Choroid plexus epithelial cell (primary cell): ENCODE measurements at places on chromosomes 11 and 22.

DNA sequence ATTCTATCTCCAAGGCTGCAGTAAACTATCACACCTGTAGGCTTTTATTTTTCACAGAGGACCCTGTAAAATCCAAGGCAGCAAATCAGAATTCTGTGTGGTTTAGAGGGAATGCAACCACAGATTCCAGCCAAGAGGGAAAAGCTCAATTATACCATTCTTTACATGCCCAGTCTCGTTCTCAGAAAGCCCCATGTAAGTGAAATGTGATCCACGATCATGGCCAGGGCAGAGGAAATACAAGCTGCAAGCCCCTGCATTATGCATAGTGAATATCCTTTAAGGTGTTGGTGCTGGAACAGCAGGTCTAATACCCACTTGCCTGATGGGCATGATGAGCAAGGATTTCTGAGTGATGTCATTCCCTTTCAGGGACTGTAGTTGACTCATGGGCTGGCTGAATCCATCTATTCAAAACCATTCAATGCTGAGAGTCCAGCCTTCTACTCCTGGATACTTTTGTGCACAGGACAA, 198.7 kb upstream of the MTMR2 start:
- peak; percentile 53 for DNase-seq

- no peak for DNase-seq
Measured at GRCh38 chr22:37794376-37794775, 13.4 kb upstream of the GCAT start.

- no peak for DNase-seq
Measured at GRCh38 chr22:37068859-37069258, 17.3 kb downstream of the KCTD17 start.

- DNase-seq, result peak; percentile 76
Measured at GRCh38 chr22:47175151-47176025, 412.9 kb downstream of the TBC1D22A start.

GRCh38 chr11:134393638-134394037, 18.4 kb downstream of the B3GAT1 start:
- no peak for DNase-seq

DNA sequence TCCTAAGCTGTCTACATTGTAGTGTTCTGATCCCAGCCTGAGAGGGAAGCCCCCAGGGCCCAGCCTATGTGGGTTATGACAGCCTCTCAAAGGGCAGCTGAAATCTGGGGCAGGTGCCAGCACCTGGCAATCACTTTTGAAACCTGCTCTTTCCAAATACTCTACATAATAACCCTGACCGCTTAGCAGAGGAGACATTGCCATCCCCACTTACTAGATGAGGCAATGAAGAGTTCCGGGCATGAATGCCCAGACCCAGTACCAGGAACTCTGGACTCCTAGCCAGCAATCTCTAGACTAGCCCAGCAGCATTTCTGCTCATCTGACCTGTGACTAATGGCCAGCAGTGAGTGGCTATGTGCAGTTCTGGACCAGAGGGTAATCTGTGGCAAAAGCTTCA, 412.4 kb upstream of the CADM1 start:
- no peak for DNase-seq

GRCh38 chr11:72817966-72818365, 3.8 kb downstream of the ATG16L2 start:
- no peak for DNase-seq

DNA sequence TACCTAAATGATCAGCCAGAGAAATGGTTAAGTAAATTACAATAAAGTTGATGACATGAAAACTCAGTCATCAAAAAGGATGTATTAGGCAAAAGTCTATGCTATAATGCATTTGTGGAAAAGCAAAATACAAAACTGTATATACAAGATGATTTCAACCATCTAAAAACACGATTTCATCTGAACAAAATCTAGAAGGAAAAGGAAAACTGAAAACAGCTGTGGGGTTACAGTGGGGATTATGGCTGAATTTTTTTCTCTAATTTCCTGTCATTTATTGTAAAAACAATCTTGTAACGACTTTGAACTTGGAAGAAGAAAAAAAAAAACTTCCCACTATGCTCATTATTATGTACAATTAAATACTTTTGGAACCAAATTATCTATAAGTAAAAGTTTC, 30.3 kb downstream of the CHEK2 start:
- DNase-seq, result no peak

DNA sequence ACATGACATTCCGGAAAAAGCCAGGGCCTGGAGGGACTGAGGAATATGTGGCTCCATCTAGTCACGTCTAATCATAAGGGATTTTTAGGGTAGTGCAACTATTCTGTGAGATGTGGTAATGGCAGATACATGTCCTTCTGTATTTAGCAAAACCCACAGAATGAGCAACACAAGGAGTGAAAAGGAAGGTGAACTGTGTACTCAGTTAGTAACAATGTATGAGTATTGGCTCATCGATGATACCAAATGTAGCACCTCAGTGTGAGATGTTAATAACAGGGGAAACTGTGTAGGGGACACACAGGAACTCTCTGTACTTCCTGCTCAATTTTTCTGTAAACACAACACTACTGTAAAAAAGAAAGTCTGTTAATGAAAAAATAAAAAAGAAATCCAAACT, 42.0 kb upstream of the CARS1 start:
- no peak for DNase-seq

GRCh38 chr11:4083198-4083597, 11.4 kb upstream of the RRM1 start:
- DNase-seq, result no peak

- no peak for DNase-seq
Measured at GRCh38 chr11:78497293-78497692, 77.4 kb downstream of the NARS2 start.

DNA sequence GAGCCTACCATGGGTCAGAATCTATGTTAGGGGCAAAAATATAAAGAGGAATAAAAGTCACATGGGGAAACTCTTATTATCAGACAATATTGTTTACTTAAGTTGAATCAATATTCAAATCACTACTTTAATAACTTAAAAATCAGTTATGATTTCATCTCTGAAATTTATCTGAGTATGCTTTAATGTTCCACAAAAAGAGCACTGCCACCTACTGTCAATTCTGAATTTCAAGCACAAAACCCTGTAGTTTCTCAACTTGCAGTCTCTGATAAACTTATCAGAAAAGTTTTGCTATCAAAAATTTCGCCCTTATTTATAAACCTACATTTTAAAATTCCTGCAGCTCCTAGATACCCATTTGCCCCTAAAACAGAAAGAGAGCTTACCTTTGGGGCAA, 47.3 kb downstream of the RDX start:
- peak; percentile 52 for DNase-seq

DNA sequence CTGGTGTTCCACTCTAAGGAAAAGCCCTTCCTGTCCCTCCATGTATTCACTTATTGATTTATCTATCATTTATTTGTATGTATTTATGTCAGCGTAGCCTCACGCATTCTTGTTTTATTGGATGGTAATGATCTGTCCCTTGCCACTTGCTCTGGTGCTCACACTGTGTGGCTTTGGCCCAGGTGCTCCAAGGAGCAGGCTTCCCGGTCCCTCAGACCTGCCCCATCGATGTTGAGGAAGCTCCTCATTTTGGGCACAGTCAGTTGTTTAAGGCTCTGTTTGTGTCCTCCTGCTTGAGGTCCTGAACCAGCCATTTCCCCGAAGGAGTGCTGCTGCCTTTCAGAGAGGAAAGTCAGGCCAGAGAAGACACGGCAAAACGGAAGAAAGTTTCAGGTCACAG, 1485.4 kb downstream of the TBC1D22A start:
- no peak for DNase-seq

DNA sequence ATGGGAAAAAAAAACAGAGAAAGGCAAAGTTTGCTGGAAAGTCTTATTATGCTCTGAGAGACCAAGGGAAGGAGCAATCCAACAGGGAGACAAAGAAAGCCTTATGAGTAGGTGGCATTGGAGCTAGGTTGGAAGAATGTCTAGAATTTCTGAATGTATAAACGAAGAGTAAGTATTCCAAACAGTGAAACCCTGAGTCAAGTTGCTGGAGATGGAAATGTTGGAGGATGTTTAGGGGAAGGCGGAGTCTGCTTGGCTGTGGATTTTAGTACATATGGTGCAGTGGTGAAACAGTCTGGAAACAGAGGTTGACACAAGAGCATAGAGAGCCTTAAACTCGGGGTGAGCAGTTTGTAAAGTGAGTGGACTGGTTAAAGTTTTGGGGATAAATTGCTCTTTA, 314.8 kb upstream of the CADM1 start:
- no peak for DNase-seq

DNA sequence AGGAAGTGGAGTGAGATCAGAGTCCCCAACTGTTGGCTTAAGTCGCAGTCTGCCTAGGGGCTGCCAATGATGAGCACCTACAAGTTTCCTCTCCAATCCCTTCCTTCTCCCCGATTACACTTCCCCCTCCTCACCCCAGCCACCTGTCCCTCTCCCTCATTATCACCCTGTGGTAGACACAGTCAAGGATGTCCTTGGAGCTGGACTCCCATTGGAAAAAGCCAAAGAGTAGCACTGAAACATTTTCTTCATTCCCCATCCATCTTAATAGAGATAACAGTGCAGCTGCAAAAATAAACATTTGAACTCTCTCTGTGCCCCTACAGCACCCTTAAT, 146.2 kb downstream of the DBX1 start:
- DNase-seq, result no peak

- peak; percentile 95 for DNase-seq
Measured at GRCh38 chr11:32113200-32113919, 22.5 kb downstream of the RCN1 start.

DNA sequence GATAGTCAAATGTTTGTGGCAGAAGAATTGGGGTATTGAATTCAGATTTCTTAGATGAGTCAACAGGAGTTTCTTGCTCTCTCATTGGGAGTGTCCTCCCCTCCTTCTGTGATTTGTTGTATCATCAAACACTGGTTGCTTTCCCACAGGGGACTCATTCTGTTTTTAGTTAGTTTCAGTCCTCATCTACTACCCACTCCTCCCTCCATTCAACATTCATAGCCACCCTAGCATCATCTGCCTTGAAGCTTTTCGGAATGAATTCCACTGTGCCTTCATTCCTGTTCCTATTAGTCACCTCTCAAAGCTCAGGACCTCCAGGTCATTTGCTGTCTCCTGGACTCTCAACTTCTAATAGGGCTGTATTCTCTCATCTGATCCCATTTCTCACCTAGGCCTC, 31.5 kb upstream of the RAB38 start:
- peak; percentile 4 for DNase-seq

- no peak for DNase-seq
Measured at GRCh38 chr11:67491276-67492068, 8.6 kb downstream of the AIP start.

- DNase-seq, result peak; percentile 58
Measured at GRCh38 chr11:1072116-1072820, 2.4 kb upstream of the MUC2 start.

DNA sequence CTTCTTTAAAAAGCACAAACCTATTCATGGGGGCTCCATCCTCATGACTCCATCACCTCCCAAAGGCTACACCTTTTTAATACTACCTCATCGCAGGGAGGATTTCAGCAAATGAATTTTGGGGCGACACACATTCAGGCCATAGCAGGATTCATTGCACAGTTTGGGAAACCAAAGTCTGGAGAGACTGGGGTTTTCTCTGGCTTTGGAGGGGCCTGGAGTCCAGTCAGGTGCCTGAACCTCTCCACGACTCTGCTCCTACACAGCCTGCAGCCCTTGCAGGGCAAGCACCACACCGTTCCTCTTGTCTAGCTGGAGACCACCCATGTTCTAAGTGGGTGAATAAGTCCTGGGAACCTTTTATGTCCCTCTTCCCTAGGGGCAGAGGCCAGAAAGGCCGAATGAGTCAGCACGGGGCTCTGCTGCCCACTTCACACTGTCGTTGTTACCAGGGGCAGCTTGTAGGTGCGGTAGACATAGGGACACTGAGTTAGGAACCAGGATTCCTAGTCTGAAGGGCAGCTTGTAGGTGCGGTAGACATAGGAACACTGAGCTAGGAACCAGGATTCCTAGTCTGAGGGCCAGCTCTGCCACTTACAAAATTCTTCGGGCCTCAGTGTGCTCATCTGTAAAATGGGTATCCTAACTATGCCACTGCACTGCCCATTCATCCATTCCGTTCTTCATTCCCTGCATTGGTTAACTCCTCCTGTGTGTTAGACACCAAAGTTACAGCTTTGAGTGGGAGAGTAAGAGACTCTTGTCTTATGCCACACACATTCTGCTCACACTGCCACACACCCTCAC, 251.7 kb upstream of the B3GAT1 start:
- no peak for DNase-seq

DNA sequence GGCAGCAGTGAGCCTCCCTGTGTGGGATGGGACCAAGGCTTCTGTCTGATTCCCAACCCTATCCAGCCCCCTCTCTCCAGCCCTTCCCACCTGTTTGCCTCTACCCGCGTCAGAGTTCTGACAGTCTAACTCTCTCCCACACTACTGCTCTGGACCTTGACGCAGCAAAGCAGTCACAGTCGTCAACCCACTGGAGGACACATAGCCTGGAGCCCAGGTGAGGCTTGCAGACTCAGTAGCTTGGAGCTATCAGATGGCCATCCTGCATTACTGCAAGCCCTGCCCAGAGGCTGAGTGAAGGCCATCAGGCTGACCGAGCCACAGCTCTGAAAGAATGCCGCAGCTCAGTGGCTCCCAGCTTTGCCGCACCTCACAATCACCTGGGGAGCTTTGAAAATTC, 3.7 kb downstream of the OAF start:
- DNase-seq, result no peak

GRCh38 chr11:41190437-41191082, 268.9 kb downstream of the LRRC4C start:
- no peak for DNase-seq

DNA sequence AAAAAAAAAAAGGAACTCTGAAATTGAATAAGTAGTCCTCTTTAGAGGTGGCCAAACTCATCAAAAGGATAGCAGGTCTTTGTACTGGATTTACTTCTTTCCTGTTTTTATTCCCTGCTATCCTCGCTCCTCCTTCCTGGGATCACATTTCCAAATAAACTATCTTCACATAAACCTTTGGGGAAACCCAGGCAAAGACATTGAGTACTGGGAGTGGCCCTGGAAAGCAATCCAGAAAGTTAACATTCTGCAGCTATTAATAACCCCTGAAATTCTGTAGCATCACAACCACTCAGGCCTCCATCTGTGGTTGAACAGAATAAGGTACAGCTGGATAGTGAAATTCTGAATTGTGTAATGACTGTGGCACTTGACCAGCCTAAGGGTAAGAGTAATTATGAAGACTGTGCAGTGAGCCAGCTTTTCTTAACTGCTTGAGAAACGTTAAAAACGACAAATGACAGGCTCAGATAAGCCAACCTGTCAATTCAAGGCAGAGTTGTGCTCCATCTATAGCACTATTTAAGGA, 58.8 kb downstream of the ISX start:
- DNase-seq, result no peak

DNA sequence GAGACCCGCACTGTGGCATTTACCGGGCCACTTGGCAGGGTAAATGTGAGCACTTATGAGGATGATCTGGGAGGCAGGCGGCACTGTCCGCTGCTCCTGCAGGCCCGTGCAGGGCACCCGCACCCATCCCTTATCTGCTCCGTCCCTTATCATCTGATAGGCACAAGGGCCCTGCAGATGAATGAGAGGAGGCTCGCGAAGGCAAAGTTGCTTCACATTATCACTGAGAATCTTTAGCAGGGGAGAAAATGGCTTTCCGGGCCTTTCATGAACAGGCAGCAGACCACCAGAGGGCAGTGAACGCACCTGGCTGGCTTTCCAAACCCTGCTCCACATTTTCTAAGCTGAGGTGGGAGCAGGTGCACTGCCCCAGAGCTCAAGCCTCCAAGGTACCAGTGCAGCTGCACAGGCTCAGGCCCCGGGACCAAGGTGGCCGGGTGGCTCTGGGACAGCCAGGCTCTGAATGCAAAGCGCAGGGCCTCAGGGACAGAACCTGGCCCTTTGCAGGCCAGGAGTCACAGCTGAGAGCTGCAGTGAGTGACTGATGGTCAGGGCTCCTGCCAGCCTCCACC, 165.6 kb downstream of the SHANK2 start:
- DNase-seq, result peak; percentile 43

GRCh38 chr22:20027966-20028854, 7.3 kb downstream of the TANGO2 start:
- DNase-seq, result peak; percentile 49
